ENCODE measurements at places on chromosomes 6 and 20. TPM values are rescaled to one million over a fixed set of nuclear protein-coding genes. Genes with fewer than 3 reads are reported as not detected.

GRCh38 chr6:44867571-44868334 lies 460.4 kb upstream of the RUNX2 start:
- peak; percentile 22 for DNase-seq

GRCh38 chr20:22008456-22008855 lies 303.0 kb downstream of the PAX1 start:
- no peak for DNase-seq

GRCh38 chr6:126524811-126525326 lies 185.0 kb downstream of the CENPW start:
- DNase-seq: no peak

DNA sequence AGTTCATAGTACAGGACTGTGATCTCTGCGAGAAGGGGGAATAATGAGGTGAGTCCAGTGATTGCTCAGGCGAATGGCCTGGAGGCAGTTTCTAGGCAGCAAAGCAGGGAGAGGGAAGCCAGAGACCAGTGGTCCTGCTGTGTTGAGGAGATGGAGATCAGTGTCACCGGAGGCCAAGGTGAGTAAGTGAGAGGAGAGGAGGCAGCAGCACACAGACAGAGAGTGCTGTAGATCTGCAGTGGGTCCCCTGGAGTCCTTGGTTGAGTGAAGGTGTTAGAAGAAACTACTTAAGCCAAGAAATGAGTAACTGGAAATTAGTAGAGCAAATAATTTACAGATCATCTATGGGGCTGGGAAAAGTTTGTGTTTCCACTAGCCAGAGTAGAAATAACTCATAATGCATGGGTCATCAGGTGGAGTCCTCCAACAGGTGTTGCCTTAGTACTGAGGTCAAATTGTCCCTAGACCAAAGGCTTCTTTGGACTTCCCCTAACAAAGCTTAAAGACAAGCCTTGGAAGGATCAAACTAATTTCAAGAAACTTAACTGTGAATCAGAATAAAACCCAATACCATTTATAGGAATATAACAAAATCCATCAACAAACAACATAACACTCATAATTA lies 13.6 kb downstream of the HEBP2 start:
- DNase-seq: no peak

- DNase-seq: no peak
These were observed 735.4 kb downstream of the CBLN4 start for GRCh38 chr20:55269913-55270312.

DNA sequence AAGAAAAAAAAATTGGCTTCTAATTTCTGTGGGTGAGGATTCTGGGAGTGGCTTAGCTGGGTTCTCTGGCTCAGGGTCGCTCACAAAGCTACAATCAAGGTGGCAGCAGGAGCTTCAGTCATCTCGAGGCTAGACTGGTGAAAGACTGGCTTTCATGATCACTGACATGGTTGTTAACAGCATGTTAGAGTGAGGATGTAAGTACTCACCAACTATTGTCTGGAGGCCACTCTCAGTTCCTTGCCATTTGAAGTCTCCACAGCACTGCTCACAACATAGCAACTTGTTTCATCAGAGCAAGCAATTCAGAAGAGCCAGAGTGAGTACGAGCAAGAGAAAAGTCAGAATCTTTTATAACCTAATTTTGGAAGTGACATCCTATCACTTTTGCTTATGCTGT lies 145.7 kb upstream of the PRSS16 start:
- no peak for DNase-seq

DNA sequence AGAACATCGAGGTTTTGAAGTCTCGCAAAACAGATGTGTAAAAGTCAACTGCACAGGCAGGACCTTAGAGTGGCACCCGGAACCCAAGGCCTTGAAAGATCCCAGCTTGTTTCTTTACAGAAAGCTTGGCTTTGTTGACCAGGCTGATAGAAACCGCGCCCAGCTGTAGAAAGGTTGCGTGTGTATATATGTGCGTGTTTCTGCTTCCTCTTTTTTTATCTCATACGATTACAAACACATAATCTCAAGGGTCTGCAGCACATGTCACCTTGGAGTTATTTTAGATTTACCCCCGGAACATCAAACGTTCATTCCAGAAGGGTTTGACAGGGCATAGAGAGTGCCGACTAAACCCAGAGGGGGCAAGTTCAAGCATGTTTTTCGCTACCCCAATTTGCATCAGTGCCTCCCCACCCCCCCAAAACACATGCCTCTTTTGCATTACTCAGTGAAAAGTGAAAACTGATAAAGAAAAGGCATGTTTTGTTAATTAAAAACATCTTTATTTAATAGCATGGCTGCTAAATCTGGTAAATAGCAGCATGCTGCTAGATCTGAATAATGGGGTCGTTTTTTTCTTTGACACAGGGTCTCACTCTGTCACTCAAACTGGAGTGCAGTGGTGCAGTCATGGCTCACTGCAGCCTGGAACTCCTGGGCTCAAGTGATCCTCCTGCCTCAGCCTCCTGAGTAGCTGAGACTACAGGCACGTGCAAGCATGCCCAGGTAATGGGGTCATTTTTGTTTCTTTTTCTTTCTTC lies 33.2 kb upstream of the NCOA3 start:
- DNase-seq: no peak

DNA sequence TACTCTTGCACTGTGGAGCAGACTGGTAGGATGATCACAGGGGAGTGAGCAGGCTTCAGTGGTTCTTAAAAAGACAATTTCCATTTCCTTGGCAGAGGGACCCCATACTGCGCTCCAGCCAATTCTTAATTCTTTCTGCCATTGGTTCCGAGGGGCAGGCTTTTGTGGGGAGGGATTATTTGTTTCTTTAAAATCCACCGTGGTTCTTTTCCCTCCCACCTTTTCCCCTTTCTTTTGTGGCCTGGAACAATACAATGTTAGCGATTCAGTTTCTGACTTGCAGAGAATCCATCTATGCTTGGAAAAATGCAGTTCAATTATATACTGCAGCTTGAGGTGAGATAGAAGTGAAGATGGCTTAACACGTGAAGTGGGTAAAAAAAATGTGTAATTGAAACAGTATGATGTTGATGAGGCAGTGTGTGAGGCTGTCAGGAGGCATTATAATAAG lies 379.0 kb upstream of the FLRT3 start:
- no peak for DNase-seq

DNA sequence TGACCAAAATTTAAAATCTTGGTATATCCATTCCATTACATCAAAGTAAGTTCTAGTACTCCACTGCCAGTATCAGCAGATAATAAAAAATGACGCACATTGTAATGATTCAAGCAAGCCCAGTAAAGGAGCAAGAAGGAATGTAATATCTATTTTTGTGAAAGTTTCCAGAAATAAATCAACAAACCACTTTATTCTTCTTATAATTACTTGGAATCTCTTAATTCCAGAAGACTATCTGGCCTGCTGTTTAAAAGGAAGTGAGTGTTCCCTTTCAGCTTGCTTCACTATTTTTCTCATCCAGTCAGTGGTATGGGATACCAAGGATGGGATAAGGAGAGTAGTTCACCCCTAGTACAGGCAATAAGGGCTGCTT lies 42.2 kb upstream of the DSE start:
- DNase-seq: no peak

- DNase-seq: no peak
These were observed 25.9 kb upstream of the TULP4 start for GRCh38 chr6:158286413-158286812.

- DNase-seq: no peak
These were observed 42.4 kb upstream of the DDR1 start for GRCh38 chr6:30841644-30842504.

ADGRB3 gene
- total RNA-seq: not detected

WDR27 gene
- total RNA-seq: 49.6 TPM

ZNF831 gene
- total RNA-seq: 11.9 TPM

KHDRBS2 gene
- total RNA-seq: not detected

SLC2A10 gene
- total RNA-seq: not detected

RBPJL gene
- not detected for total RNA-seq

ECT2L gene
- total RNA-seq: not detected

MTFR2 gene
- 20.9 TPM for total RNA-seq

RAMACL gene
- total RNA-seq: not detected

Measured in activated CD8-positive, alpha-beta T cell treated with anti-CD3 and anti-CD28 coated beads for 36 hours (primary cell).